Fibroblast of lung (primary cell): ENCODE measurements at places on chromosomes 5 and 9. TPM values are rescaled to one million over a fixed set of nuclear protein-coding genes. Genes with fewer than 3 reads are reported as not detected.
A peak's percentile ranks its signal among the peaks of the same experiment; 100 is the strongest.

- H3K36me3 ChIP-seq, result no peaks in the 10 kb centered on the region
- H3K27ac ChIP-seq, result no peak overlapping the region
- DNase-seq, result no peak
- no peaks in the 10 kb centered on the region for H3K27me3 ChIP-seq
- no peak overlapping the region for H3K4me3 ChIP-seq
Observed at GRCh38 chr5:107696080-107696479, 25.3 kb upstream of the EFNA5 start.

- no peaks in the 10 kb centered on the region for H3K27me3 ChIP-seq
- no peak overlapping the region for H3K4me3 ChIP-seq
- no peaks in the 10 kb centered on the region for H3K36me3 ChIP-seq
- no peak for DNase-seq
- no peaks in the 10 kb centered on the region for H3K4me1 ChIP-seq
- no peak overlapping the region for H3K27ac ChIP-seq
Observed at GRCh38 chr5:56662893-56663292, 152.5 kb upstream of the MAP3K1 start.

- peaks cover 8% of the 10 kb centered on the region for H3K4me1 ChIP-seq
- H3K4me3 ChIP-seq, result no peak overlapping the region
- H3K27me3 ChIP-seq, result no peaks in the 10 kb centered on the region
- DNase-seq, result peak; percentile 42
- H3K27ac ChIP-seq, result peak overlapping the region; percentile 69
- H3K36me3 ChIP-seq, result no peaks in the 10 kb centered on the region
Observed at GRCh38 chr9:127049581-127049980, 72.9 kb downstream of the ANGPTL2 start.

GRCh38 chr5:149632311-149633251 is 51.3 kb downstream of the ARHGEF37 start:
- H3K36me3 ChIP-seq, result no peaks in the 10 kb centered on the region
- H3K27me3 ChIP-seq, result no peaks in the 10 kb centered on the region
- no peak overlapping the region for H3K27ac ChIP-seq

DNA sequence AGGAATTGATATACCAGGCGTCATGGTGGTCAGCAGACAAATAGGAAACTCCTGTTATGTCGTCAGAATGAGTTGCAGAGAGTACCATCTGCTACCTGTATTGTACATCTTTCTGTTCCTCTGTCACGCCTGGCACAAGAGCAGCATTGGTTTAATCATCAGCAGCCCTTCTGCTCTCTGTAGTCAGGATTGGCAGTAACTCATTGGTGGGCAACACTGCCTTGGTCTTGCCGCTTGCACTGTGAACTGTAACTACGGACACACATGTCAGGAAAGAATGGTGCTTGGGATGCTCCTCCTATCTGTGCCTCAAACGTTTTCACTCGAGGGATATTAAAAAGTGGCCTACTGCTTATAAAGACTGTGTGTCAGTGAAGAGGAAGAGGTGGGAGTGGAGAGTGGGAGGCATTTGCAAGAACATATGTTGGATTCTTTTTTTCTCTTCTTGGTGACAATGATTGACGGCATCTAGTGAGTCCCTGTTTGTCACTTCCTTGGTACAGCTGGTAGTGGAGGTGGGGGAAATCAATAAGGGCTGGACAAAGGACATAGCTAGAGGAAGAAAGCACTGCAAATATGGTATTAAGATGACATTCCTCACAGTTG is 76.6 kb downstream of the F2RL2 start:
- no peak overlapping the region for H3K27ac ChIP-seq
- no peak for DNase-seq
- H3K4me1 ChIP-seq, result no peaks in the 10 kb centered on the region
- no peaks in the 10 kb centered on the region for H3K27me3 ChIP-seq

DNA sequence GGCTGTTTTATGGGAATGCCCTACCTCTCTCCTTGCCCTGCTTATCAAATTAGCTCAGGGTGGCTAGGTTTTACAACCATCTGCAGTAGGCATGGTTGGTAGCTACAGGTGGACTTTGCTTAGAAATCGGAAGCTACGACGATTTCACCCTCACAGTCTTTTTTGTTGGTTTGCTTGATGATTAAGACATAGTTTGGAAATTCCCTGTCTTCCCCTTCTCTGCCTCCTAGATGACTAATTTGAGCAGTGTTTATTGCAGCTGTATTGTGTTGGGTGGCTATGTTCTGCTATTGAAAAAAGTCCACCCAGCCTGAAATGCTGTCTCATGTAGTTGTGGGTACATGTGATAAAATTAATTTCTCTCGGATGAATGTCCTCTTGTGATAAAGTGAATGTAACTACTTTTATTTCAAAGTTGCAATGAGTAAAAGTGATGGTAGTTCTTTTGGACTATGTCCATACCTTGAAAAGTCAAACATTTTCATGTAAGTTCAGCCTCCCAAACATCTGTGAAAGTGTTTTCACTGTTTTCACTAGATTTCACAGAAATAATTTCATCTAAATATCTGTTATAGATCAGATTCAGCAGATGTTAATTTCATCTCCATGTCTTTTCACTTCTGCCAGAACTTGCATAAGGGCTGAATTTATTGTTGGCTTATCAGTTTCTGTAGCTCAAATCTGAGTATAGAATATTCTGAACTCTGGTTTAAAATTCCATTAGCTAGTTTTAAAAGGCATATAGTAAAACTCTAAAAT is 37.3 kb upstream of the FYB1 start:
- no peak overlapping the region for H3K27ac ChIP-seq
- H3K27me3 ChIP-seq, result no peaks in the 10 kb centered on the region
- H3K4me1 ChIP-seq, result no peaks in the 10 kb centered on the region
- H3K4me3 ChIP-seq, result no peak overlapping the region

DNA sequence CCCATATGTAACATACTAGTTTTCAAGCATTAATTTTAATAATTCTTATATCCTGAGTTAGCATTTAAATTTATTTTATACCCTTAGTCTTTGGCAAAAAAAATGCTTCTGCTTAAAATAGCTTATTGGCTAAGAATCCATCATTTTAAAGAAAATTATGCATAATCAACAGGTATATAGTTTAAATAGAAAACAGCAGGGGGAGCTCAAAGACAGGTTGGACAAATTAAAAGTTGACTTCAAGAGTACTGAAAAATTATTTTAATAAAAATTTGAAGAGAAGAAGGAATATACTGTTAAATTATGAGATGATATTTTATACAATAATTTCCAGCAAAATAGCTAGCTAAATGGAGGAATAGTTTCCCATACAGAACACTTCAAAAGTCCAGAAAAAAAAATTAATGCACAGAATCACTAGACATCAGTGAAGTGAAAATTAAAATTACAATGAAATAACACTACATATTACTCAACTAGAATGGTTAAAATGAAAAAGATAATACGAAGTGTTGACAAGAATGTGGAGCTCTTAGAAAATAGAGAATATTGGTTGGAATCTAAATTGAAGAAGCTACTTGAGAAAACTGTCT is 387.1 kb downstream of the PDE4D start:
- no peaks in the 10 kb centered on the region for H3K36me3 ChIP-seq
- H3K4me3 ChIP-seq, result no peak overlapping the region
- no peak overlapping the region for H3K27ac ChIP-seq
- no peaks in the 10 kb centered on the region for H3K27me3 ChIP-seq
- DNase-seq, result peak; percentile 75

GRCh38 chr5:125059255-125060002 is 313.0 kb upstream of the ZNF608 start:
- no peak overlapping the region for H3K4me3 ChIP-seq
- no peaks in the 10 kb centered on the region for H3K4me1 ChIP-seq
- DNase-seq, result no peak
- no peak overlapping the region for H3K27ac ChIP-seq

DNA sequence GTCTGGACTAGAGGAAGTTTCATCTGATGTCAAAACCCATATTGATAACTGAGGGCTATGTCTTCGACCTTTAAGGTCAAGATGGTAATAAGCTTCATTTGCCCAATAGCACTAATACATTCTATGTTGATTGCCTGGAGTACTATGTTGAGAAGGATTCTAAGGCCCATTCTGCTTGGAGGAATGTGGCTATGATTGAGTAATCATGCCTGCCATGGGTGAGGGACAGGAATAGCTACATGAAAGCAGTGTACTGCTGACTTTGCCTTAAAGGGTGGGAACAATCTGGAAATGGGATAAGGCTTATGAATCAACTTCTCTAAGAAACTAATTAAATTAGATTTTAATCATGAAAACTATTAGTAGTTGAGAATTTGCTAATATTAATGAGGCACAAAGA is 13.6 kb downstream of the NNT start:
- no peak overlapping the region for H3K4me3 ChIP-seq
- no peaks in the 10 kb centered on the region for H3K27me3 ChIP-seq
- H3K4me1 ChIP-seq, result no peaks in the 10 kb centered on the region
- no peak for DNase-seq
- no peak overlapping the region for H3K27ac ChIP-seq
- H3K36me3 ChIP-seq, result peaks cover 4% of the 10 kb centered on the region

- no peak for DNase-seq
- no peak overlapping the region for H3K27ac ChIP-seq
- H3K27me3 ChIP-seq, result no peaks in the 10 kb centered on the region
- H3K4me3 ChIP-seq, result no peak overlapping the region
- no peaks in the 10 kb centered on the region for H3K36me3 ChIP-seq
Observed at GRCh38 chr5:17259630-17260257, 42.3 kb downstream of the BASP1 start.

DNA sequence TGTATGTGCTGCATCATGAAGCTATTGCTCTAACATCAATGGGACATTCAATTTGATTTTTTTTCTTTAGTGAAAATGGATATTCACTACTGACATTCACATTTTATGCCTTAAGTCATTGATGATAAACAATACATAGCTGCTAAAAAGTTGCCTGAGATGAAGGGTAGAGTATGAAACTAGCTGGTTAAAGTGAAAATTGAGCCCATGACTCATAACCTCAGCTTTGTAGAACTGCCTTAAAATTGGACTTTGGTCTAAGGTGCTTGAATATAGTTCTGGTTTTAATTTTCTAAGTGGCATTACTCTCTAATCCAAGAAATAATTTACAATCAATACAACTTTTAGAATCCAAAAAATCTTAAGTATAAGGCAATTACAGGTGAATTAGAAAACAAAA is 740.4 kb upstream of the RIOK2 start:
- no peaks in the 10 kb centered on the region for H3K4me1 ChIP-seq
- no peak for DNase-seq
- no peak overlapping the region for H3K27ac ChIP-seq
- H3K4me3 ChIP-seq, result no peak overlapping the region

- H3K27ac ChIP-seq, result no peak overlapping the region
- peak; percentile 57 for DNase-seq
- no peaks in the 10 kb centered on the region for H3K36me3 ChIP-seq
- no peaks in the 10 kb centered on the region for H3K27me3 ChIP-seq
- H3K4me3 ChIP-seq, result no peak overlapping the region
Observed at GRCh38 chr5:33827885-33828284, 63.9 kb downstream of the ADAMTS12 start.

- no peak for DNase-seq
- no peak overlapping the region for H3K27ac ChIP-seq
- no peak overlapping the region for H3K4me3 ChIP-seq
- no peaks in the 10 kb centered on the region for H3K4me1 ChIP-seq
- H3K36me3 ChIP-seq, result no peaks in the 10 kb centered on the region
Observed at GRCh38 chr9:79266986-79267385, 304.8 kb upstream of the TLE4 start.

DNA sequence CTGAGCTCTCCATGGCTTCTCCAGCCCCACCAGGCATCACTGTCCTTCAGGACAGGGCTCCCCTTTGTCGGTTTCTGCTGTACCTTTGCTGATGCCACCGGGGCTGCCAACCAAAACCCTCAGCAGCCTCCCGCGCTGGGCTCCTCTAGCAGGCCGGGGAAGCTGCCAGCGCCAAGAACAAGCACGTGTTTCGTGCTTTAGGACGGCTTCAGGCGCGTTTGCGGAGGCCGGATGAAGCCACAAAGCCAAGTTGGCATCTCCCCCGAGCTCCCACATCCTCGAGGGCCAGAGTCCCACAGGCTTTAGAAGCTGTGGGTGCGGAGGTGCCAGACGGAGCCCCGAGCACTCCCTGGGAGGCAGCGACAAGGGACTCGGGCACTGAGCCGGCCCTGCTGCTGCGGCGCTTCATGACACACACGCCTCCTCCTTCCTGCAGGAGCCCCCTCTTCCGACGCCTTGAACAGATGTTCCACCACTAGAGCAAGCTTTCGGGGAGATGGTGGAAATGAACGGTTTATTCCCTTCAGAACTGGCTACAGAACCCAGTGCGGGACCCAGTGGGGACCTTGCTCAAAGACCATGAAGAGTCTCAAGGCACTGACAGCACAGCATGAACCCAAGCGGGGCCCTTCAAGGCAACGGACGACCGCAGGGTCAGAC is 36.7 kb downstream of the SARDH start:
- no peaks in the 10 kb centered on the region for H3K4me1 ChIP-seq
- H3K36me3 ChIP-seq, result no peaks in the 10 kb centered on the region
- peaks cover 6% of the 10 kb centered on the region for H3K27me3 ChIP-seq
- H3K4me3 ChIP-seq, result no peak overlapping the region
- no peak overlapping the region for H3K27ac ChIP-seq

GRCh38 chr5:14035859-14036503 is 91.5 kb upstream of the DNAH5 start:
- H3K27me3 ChIP-seq, result no peaks in the 10 kb centered on the region
- no peaks in the 10 kb centered on the region for H3K36me3 ChIP-seq
- H3K4me1 ChIP-seq, result peaks cover 52% of the 10 kb centered on the region
- H3K27ac ChIP-seq, result peak overlapping the region; percentile 81

- H3K27ac ChIP-seq, result no peak overlapping the region
- no peaks in the 10 kb centered on the region for H3K36me3 ChIP-seq
- H3K27me3 ChIP-seq, result no peaks in the 10 kb centered on the region
- DNase-seq, result no peak
Observed at GRCh38 chr5:136242611-136243010, 49.6 kb upstream of the SMIM32 start.

- peak; percentile 44 for DNase-seq
- H3K4me1 ChIP-seq, result no peaks in the 10 kb centered on the region
- no peaks in the 10 kb centered on the region for H3K27me3 ChIP-seq
- no peaks in the 10 kb centered on the region for H3K36me3 ChIP-seq
- H3K27ac ChIP-seq, result no peak overlapping the region
Observed at GRCh38 chr9:15927161-15927560, 374.3 kb downstream of the CCDC171 start.

DNA sequence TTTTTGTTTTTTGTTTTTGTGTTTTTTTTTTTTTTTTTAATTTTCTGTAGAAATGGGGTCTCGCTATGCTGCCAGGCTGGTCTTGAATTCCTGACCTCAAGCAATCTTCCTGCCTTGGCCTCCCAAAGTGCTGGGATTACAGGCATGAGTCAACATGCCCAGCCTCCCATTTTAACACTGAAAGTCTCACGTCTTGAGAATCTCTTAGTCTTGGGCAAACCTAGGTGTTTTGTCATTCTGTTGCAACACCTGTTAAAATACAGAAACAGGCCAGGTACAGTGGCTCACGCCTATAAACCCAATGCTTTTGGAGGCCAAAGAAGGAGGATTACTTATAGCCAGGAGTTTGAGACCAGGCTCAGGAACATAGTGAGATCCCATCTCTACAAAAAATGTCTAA is 599.0 kb downstream of the TLR4 start:
- no peaks in the 10 kb centered on the region for H3K4me1 ChIP-seq
- no peaks in the 10 kb centered on the region for H3K27me3 ChIP-seq
- no peak overlapping the region for H3K4me3 ChIP-seq
- no peak for DNase-seq
- H3K36me3 ChIP-seq, result no peaks in the 10 kb centered on the region

CCDC127 gene
- 5.6 and 7.4 TPM in 2 replicates for total RNA-seq

TMEM215 gene
- total RNA-seq, result not detected in 2 replicates

SPATA31D4 gene
- not detected in 2 replicates for total RNA-seq

MZB1 gene
- total RNA-seq, result 0.17 TPM in 1 of 2 replicates, not detected in the other

TMEM171 gene
- under 0.01 and 0.83 TPM in 2 replicates for total RNA-seq

ZNF608 gene
- 18.0 and 25.3 TPM in 2 replicates for total RNA-seq

PROB1 gene
- total RNA-seq, result 0.77 and 1.5 TPM in 2 replicates

EXOSC3 gene
- 19.0 and 24.9 TPM in 2 replicates for total RNA-seq
